Left ventricle myocardium inferior (tissue), 1 donor: ENCODE measurements at places on chromosomes 12 and 14. TPM values are rescaled to one million over a fixed set of nuclear protein-coding genes. Genes with fewer than 3 reads are reported as not detected.

DNA sequence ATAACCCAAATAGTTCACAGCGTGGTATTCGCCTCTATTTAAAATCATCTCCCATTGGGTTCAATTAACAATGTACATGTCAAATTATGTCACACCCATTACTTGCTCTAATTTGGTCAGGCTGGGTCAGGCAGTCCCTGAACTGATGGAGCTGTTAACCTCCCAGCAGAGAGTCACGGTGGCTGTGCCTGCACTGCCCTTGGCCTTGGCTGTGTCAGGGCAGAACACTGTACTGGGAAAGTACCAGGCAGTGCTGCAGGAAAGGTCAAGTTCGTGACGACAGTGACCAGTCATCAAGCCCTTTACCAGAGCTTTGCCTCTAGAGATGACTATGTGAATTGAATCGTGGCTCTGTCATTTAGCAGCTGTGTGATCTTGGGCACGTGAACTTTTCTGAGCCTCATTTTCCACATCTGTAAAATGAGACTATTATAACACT, 100.0 kb downstream of the ARF6 start:
- DNase-seq: no peak

DNA sequence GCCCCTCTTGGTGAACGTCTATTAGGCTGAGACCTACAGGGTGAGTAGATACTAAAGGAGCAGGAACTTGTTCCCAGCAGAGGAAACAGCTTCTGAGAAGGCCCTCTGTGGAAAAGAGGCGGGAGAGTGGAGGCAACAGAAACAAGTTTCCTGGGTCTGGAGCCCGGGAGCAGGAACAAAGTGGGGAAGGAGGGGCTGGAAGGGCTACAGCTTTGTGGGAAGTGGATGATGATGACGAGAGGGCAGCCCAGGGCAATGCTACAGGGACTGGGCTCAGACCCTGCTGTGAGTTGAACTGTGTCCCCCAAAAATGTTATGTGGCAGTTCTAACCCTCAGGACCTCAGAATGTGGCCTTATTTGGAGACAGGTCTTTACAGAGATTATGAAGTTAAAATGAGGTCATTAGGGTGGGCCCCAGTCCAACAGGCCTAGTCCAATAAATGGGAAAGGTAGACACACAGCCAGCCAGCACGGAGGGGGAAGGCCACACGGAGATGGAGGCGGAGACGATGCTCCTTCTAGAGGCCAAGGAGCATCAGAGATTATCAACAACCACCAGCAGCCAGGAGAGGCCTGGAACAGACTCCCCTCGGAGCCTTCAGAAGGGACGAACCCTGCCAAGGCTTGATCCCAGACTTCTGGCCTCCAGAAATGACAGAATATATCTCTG, 14.3 kb downstream of the CAMKK2 start:
- DNase-seq: no peak

DNA sequence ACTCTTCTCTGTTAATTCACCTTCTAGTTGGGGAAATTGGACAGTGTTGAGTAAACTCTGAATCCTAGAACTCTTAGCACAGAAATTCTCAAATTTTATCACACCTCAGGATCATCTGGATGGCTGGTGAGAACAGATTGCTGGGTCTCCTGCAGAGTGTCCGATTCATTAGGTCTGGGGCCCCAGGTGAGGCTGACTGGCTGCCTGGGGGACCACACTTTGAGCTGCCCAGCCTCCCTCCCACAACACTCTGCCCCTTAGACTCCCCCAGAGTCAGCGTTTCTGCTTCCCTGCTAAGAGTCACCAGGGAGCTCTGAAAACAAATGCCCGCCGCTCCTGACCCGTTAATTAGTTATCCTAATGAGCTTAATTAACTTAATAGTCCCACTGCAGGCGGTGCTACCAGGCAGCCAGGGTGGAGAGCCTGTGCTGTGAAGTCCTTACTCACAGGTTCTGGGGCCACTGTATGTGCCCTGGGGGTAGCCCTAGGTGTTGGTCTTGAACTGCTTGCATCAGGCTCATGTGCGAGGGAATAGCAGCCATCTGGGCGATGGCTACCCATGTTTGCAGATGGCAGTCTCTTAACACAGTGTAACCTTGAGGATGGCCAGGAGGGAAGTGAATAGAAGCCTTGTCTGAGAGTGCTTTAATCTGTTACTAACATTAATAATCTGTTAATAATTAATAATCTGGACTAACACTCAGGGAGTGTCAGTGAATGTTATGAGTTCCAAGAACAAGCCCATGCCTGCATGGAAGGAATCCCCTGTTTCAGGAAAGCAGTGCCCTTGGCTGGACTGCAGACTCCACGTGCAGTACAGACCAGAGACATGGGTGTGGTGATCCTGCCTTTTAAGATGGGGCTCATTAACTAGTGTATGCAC, 35.6 kb downstream of the AACS start:
- no peak for DNase-seq

GRCh38 chr12:72272091-72272661, at the start of gene TRHDE:
Gene TRHDE (plus strand): TSS chr12:72272370. CDS start chr12:72272644, 274 bp downstream.
- no peak for DNase-seq

DNA sequence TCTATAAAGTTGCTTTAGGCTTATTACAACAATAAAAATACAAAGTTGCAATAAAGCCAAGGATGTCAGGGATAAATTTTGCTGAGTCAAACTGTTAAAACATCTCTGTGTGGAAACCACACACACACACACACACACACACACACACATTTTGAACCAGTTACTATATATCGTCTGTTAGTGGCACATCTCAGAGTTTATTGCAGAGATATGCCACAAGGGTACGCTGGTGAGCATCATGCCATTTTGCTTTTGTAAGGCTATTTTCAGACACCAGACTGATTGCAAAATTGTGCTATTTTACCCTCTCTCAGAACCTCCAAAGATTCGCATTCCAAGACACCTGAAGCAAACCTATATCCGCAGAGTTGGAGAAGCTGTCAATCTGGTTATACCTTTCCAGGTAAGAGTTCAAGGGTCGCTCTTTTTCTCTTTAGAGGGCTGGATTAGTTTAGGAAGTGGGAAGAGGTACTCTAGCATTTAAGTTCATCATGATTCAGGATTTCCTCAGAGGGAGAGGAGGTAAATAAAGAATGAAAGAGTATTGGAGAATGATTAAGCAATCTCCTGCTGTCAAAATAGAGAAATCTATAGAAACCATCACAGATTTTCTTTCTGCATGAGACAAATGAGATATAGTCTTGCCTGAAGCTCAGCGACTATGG, 27.3 kb upstream of the CHPT1 start:
- DNase-seq: no peak

GRCh38 chr12:47307680-47308399, 228.1 kb upstream of the AMIGO2 start:
- no peak for DNase-seq

DNA sequence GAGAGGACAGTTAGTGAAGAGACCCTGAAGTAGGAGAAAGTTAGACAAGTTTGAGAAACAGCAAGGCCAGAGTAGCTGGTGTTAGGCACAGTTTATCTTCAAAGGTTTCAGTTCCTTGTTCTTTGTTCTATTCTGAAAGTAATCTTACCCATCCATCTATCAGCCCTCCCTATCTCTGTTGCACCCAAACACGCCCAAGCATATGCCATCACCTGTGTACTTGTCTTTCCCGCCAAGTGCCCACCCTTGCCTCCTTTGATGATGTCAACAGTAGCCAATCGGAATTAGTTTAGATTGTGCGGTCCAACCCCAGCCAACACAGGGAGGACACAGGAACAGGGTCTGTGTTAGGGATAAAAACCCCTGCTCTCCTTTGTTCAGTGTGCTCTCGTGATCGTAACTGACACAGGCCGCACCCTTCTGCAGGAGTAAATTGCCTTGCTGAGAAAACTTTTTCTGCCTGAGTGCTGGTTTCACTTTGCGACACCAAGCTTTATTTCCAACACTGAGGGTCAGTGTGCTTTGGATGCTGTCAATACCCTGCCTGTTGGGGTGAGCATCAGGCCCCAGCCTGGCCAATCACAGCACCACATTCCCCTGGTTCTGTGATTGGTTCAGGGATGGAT, 4.7 kb upstream of the TMEM229B start:
- no peak for DNase-seq

DNA sequence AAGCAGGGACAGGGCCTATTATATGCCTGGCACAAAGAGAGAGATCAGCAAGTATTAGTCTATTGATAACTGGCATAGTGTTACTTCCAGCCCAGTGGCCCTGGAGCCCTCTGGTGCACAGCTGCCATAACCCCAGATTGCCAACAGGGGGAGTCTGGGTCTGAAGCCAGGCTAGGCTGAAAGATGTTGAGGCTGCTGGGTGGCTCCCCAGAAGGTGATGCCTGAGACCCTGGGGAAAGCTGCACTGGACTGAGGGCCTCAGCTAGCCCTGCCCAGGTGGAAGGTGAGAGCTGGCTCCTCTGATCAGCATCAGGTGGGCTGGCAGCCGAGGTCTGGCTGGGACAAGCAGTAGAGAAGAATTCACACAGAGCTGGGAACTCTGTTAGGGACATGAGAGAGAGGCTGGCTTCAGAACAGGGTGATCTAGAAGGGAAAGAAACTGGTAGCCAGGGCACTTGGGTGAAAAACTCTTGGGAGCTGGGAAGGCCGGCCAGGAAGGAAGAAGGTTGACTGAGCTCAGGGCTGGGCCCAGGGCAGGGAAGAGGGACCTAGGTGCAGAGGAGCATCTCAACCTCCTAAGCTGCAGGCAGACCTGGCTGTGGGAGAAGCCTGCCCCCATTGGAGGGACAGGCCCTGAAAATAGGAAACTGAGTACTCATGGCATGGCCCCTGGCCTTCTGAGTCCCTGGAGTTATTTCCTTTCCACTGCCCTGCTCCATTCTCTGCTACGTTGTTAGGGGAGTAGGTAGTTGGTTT, 3.9 kb downstream of the GZMH start:
- no peak for DNase-seq

KLHL33 gene
- 0.33 TPM for total RNA-seq
